ENCODE measurements at places on chromosomes 7 and 10.
A peak's percentile ranks its signal among the peaks of the same experiment; 100 is the strongest.

DNA sequence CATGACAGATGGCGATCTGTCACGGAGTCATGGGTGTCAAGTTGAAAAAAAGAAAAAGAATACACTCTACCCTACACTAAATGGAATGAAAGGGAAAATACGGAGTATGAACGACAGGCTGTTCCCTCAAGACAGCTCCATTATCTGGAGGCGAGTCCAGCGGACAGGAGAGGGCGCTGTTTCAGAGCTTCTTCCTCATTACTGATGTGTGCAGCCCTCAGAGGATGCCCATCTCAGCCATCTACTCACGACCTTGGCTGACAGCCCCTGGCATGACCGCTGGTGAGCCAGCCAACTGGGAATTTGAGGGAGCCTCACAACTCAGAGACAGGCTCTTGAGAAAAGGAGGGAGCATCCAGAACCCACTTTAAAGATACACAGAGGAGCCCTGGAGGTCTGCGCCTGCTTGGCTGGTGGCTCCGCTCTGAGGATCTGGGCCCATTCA lies 49.6 kb upstream of the SMNDC1 start:
- DNase-seq, result peak; percentile 7

DNA sequence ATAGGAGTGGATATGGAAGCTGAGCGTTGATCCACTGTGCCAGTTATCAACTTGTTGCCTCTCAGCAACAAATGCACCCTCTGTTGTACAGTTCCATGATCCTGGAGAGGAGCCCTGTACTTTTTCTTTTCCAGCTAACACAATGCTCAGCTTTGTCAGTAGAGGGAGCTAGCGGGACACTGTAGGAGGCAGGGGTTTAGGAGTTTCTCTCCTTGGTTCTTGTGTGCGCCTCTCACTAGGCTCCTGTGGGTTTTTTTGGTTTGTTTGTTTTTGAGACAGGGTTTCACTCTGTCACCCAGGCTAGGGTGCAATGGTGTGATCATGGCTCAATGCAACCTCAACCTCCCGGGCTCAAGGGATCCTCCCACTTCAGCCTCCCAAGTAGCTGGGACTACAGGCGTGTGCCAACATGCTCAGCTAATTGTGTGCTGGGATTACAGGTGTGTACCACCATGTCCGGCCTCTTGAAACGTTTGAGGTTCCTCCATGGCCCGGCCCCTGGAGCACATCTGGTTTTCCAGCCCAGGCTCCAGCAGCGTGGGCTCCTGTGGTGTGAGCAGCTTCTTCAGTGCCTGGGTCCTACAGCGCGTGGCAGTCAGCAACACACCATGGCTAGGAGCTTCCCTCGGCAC lies 12.0 kb upstream of the MARVELD1 start:
- DNase-seq, result peak; percentile 8

DNA sequence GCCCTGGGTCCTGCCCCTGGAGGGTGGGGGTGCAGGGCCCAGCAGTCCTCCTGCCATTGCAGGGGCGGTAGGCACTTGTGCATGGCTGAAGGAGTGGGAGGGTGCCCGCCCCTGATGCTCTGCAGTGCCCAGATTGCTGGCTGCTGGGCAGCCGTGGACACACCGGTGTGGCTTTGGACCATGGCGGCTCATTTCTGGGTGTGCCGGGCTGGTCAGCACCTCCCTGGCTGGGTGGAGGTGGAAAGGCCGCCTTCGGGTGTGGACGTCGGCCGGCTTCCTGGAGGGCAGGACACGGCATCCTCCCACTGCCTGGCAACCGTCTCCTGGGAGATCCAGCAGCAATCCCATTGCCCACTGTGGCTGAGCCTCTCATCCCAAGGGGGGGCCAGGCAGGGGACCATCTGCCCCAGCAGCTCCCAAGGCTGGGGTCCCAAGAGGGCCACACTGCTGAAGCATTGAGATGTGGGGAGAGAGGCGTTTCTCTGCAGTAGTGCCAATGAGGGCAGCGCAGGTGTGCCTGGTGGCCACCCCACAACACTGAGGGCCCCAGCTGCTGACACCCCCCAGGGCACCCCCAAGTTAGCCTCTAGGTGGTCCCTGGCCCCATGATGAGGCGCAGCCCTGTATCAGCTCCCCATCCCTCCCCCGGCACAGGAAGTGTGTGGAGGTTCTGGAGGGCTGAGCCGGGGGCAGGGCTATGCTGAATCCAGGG lies 12.9 kb downstream of the TTYH3 start:
- DNase-seq, result no peak

DNA sequence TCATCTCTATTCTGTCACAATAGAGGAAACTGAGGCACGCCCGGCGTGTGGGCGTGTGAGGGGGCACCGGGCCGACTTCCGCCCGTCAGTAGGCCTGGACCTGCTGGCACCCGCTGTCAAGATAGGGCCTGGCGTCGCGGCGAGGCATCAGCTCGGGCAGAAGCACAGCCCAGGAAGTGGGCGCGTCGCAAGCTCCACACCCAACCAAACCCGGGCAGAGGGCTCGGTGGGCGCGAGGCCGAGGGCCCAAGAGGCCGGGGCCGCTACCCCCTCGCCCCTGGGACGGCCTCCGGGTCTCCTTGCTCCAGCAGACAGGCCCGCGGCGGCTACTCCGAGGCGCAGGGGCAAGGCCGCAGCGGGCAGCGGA lies 91.2 kb downstream of the SPAG6 start:
- no peak for DNase-seq

- DNase-seq, result no peak
Measured at GRCh38 chr10:72336259-72337038, 18.3 kb downstream of the DNAJB12 start.

DNA sequence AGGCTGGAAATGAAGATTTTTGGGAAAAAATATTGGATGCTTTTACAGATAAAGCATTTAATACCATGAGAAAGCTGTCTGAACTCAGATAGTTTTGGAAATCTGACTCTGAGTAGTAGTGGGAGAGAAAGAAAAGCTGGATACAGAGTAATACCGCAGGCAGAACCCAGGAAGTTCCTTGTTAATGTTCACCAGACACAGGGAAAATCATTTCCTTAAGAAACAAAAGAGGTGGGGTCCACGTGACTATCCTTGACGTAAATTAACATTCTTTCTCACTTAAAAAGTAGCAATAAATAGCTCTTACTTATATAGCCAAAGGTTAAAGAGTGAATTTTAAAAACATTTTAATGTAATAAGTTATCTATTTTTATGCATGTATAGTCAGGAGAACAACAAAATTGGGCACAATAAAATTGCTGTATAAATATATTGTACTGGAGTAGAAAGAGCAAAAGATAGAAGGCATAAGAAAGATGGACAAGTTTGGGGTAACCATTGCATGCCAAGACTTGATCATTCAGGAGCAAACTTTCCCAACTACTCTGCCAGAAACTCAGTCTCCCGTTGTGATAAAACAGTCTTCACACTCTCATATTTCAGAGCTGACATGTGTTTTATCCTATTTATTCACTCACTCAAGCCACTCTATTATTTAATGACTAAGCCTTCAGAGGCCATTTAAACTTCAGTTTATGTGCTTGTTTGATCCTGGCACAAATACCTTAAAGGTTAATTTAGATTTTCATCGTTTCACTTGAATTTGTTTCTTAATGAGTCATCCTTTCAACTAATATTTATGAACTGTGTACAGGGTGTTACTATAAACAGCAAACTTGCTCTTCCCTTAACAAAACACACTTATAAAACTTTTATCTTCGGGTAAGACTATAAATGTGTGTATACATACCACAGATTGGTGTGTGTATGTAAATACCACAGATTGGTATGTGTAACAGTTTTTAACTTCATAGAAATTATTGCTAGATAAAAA lies 143.1 kb downstream of the GNAI1 start:
- DNase-seq, result no peak

DNA sequence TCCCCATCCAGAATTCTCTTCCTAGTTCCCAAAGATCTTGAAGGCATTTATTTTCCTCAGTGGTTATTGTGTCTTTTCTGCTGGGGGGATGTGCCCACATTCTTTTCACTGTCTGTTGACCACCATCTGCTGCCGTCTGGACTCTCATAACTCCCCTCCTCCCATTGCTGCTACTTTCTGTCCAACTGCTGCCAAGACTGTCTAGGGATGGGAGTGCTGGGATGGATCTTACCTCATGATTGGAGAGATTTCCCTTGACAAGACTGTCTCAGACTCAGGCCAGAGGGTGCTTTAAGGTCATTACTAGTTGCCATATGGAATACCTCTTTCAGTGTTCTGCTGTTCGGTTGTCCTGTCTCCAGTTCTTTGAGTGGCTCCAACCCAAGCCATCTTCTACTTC lies 141.6 kb downstream of the C1GALT1 start:
- no peak for DNase-seq

DNA sequence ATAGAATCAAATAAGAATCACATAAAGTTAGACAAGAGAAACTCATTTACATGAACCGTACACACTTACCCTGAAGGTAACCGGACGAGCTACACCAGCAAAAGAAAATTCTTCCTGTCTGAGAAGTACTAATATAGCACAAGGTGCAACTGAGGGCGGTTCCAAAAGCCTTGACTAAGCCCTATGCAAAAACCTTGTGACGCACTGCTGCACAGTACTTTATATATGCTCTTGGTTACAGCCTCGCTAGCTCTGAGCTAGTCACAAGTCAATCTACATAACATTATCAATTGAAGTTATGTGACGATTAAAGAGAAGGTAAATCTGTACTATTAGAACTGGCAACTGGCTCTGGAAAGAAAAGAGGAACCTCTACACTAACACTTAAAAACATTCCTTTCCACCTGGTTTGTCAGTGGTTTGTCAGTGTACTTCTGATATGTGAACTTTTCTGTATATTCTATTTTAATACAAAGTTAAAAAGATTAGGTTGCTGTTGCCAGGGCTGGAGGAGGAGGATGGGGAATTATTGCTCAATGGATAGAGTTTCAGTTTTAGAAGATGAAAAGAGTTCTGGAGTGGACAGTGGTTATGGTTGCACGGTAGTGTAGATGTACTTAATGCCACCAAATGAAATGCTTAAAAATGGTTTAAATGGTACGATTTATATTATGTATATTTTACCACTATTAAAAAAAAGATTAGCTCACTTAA lies 21.6 kb downstream of the NT5C3A start:
- DNase-seq, result peak; percentile 27

GRCh38 chr10:32951111-32951510 lies 6.9 kb downstream of the ITGB1 start:
- DNase-seq, result no peak

DNA sequence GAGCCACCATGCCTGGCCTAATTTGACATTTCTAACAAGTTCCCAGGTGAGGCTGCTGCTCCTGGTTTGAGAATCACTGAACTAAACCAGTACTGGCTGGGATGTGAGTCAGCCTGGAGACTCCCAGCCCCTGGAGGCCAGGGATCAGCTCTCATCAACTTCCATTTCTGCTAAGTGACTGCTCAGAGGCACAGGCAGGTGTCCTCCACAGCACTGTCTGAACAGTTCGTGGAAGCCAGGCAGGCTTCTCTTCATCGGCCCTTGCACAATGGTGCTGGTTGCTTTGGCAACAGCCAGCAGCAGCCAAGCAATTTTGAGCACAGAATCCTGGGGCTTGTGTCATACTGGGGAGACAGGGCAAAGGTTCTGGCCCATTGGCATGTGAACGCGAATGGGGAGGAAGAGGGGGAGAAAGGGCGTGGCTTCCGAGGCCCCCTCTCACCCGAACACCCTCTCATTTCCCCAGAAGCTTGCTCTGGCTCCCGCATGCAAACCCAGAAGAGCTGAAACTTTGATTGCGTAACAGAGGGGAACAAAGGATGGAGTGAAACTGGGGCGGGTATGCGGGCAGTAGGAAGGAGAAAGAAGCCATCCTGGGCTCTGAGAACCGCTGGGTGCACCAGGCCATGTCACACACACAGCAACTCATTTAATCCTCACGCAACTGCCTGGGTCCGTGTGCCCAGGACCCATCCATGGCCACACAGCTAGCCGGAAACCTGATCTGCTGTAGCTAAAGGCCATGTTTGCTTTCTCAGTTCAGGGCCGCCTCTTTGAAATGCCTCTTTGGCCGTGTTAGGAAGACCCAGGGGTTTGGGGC lies 9.0 kb upstream of the POR start:
- no peak for DNase-seq

DNA sequence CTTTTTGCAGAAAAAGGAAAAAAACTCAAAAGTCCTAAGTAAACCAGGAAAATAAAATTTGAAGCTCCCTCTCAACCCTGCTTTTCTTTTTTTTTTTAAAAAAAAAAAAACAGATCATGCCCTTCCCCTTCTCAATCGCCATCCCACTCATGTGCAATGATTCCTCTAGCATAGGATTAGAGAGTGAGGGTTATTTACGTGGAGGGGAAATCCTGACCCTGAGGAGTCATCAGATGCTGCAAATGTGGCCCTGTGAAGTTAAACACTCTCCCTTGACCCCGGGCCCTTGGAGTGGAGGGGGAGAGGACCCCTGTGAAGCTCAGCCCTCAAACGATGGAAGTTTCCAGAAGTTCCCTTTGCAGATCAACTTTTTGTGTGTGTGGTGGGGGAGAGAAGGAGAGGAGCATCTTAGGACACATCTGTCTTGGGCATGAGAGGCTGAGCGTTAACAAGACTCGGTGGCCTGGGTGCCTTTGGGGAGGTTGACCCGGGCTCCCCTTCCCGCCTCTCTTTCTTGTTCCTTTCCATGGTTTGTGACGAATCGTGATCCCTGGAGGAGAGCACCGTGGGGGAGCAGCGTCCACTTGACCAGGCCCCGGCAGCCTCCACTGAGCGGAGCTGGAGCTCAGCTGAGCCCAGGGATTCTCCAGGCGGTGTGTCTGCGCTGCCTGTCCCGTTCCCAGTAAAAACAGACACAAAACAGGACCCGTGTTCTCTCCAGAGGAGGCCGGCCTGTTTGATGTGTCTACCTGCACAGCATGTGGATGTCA lies 1.5 kb upstream of the SHH start:
- no peak for DNase-seq

- DNase-seq, result no peak
Measured at GRCh38 chr10:72245949-72246525, 27.7 kb upstream of the DDIT4 start.

DNA sequence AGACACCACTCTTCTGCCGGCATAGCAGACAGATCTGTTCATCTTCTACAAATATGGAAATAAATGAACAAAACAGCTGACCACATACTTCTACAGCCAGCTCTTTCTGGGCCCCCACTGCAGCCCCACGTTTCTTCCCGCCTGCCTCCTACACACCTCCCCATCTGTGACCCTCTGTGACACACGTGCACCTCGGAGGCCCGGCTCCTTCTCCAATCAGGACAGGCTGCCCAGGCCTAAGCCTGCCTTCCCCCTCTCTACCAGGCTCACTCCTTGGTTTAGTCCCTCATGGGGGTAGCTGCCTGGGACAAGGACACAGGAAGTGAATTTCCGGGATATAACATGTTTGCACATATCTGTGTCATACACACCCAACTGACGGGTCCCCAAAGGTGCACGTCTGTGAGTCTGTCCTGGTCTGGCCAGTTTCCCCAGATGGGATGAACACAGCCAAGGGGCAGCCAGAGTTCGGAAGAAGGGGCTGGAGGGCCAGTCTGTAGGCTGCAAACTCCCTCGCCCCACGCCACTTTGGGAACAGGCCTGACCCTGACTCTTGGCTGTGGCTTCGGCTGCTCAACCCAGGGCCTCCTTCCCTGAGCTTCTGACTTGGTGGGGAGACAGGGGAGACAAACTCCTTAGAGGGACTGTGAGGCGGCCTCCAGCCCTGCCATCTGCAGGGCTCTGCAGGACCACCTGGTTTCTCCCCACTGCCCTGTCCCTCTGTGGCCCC lies 30.3 kb downstream of the PITRM1 start:
- DNase-seq, result no peak

GRCh38 chr10:35784751-35785150 lies 142.7 kb upstream of the FZD8 start:
- no peak for DNase-seq

- no peak for DNase-seq
Measured at GRCh38 chr7:1679326-1679965, 9.4 kb downstream of the ELFN1 start.

- no peak for DNase-seq
Measured at GRCh38 chr10:80472234-80473095, 18.4 kb downstream of the TSPAN14 start.

GRCh38 chr7:107785926-107786325 lies 17.1 kb downstream of the SLC26A3 start:
- no peak for DNase-seq
